HAP-1 (cell line): ENCODE measurements at places on chromosomes 2 and 18.

DNA sequence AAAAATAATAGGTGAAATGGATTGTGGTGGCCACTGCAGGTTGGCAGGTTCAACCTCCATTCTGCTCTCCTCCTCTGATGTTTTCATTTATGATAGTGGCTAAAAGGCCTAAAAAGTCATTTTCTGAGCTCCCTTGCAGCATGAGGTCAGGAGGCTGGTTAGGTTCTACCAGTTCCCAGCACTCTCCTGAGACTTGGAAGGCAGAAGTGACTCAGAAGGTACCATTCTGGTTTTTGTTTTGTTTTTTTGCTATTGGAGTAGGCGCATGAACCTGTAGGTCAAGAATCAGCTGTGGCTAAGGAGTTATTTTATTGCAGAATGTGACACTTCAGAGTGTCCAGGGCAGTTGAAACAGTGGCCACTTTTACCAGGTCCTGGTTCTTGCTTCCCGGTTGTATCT, 181.9 kb downstream of the CCDC102B start:
- no peak for DNase-seq

DNA sequence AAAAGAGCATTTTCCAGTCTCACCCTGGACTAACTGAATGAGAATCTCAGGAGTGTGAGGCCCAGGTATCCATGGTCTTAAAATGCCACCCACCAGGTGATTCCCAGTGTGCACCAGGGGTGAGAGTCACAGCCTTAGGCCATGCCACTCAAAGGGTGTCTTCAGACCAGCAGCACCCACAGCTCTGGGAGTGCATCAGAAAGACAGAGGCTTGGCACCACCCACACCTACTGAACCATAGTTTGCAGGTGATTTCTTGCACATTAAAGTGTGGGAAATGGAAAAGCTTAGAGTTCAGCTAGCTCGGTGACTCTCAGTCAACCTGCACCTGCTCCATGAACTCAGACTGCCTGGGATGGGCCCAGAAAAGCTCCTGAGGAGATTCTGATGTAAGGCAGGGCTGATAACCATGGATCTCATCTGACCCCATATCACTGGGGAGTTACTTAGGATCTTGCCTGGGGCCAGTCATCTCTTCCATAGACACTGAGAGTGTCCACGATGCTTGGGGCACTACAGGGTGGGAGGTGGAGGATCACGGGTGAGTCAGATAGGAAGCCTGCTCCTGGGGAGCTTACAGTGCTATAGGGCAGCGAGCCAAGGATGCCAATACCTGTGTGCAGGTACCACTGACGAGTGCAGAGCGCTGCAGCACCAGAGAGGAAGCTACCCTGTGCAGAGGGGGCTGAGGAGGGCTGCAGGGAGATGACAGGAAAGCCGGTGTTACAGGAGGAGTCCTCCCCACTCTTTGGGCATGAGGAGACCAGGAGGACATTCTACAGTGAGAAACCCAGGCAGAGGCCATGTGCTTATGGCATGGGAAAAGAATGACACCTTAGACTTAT, 4.6 kb downstream of the IL37 start:
- DNase-seq, result no peak

DNA sequence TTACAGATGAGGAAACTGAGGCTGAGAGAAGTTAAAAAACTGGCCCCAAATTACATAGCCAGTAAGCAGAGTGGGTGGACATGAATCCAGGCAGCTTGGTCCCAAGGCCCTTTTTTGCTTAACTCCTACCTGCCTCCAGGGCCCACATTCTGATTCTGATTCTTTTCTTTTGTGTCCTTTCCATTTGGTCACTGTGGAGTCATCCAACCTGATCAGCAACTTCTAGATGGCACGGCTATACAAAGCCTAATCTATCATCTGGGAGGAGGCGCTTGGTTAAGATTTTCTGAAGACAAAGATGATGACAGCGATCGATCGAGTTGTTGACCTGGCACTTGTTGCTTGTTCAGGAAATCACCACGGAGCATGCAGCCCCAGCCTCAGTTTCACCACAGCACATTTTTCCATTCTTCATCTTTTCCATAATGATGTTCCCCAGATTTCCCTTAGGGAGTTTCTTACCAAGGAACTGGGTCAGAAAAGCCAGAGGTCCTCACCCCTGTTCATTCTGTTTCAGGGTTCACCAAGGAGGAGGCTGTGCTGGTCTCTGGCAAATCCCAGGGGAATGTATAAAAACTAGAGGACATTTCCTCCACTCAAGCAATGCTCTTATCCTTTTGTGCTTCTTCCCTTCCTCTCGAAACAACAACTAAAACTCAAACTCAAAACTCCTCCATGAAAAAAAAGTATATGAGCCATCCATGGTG, 6.9 kb upstream of the IGFBP2 start:
- DNase-seq, result no peak

GRCh38 chr2:95296880-95297487, at the start of gene KCNIP3:
Gene KCNIP3 (plus strand): TSS chr2:95297347. CDS start chr2:95297439, 92 bp downstream.
- no peak for DNase-seq

DNA sequence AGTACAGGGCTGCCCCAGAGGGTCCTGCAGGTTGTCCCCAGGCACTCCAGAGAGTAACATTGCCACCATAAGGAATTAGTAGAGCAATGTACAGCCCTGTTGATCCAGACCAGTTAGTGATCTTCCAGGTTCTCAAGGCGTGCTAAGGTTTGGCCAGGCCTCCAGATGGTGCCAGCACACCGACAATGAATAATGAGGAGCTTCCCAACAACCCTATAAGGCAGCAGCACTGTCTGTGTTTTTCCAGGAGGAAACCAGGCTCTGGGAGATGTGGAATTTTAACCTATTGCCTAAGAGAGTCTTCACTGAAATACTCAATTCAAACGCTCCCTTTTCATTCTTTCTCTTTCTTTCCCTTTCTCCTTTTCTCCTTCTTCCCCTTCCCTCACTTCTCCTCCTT, 122.1 kb downstream of the MGAT5 start:
- no peak for DNase-seq

- no peak for DNase-seq
These were observed 17.3 kb downstream of the CIB4 start for GRCh38 chr2:26623541-26624495.

GRCh38 chr2:53422979-53423378, 344.6 kb upstream of the CHAC2 start:
- DNase-seq, result peak; percentile 73

DNA sequence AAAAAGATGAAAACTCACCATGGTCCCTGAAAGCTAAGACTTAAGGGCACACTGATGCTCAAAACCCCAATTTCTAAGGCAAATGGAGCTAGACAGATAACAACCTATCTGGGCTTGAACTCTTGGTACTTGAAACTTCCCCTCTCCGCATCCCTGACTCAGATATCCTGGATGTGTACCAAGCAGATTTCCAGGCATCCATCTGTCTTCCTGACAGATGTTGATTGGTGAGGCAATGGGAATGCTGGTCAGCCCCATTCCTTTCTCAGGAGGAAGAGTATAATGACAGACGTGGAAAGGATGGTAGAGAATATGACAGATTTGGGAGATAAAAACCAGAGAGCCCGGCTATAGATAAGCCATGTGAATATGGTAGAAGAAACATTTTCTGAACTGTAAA, 69.2 kb downstream of the ADD2 start:
- DNase-seq, result no peak

GRCh38 chr18:473802-474201, 26.7 kb downstream of the COLEC12 start:
- no peak for DNase-seq

- DNase-seq, result no peak
These were observed 33.7 kb downstream of the SETBP1 start for GRCh38 chr18:44714376-44714775.

DNA sequence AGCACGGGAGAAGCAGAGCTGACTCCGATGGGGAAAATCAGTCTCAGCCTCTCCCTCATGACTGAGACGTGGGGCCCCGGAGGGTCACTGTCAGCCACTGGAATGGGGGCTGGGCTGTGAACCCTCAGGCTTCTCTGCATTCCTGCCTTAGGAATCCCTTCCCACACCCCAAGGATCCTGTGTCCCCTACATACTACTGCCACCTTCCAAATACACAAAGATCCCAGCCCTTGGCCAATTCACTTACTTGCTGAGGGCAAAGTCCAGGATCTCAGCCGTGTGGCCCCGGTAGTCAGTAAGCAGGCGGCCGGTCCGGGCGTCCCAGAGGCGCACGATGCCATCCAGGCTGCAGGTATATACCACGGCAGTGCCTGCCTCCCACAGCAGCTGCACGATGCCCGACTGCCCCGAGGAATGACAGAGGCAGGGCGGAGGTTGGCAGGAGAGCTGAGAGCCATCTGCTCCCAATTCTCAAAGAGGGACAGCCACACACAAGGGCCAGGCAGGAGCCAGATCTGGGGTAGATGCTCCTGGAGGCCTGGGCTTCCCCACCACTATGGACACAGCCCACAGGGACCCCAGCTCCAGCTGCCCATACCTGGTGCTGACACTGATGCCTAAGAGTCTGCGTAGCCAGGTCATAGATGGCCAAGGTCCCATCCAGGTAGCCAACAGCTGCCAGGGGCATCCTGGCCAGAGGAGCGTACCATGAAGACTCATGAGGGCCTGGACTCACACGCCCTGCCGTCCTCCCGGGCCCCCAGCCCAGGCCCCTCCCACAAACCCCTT, 4.2 kb downstream of the GPBAR1 start:
- no peak for DNase-seq

DNA sequence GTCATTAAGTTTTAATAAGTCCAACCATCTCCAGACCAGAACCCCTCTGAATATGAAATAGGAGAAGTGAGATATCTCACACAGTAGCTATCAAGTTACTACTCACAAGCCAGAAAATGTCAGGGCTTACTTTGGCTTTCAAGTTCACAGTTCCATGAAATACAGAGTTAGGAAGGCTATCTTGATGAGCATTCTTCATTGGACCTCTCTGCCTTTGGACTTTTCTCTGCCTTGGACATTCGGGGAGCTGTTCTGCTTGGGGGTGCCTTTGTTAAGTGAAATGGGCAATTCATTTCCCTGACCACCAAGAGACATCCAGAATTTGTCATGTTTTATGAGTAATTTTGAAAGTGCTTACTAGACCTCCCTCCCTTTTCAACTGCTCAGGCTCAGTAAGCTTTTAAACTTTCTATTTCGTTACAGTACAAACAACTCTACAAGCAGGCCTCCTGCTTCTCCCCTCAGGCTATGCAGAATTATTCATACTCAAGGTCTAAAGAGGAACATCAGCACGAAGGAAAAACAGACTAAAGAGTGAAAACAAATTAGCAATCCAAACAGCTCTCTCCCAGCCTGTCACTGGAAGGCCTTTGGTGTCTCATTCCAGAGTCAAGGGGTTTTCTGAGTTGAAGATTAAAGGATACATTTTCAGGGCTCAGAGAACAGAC, 95.3 kb downstream of the MREG start:
- DNase-seq, result peak; percentile 35

DNA sequence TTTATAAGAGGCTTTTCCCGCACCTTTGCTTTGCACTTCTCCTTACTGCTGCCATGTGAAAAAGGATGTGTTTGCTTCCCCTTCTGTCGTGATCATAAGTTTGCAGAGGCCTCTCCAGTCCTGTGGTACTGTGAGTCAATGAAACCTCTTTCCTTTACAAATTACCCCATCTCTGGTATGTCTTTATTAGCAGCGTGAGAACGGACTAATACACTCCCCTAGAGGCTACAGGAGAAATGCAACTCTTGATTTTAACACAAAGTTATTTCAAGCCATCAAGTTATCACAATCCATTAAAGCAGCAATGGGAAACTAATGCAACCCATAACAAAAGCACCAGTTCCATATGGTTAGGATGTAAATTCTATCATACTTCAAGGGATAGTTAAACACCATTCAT, 1378.8 kb upstream of the DDX18 start:
- peak; percentile 11 for DNase-seq

DNA sequence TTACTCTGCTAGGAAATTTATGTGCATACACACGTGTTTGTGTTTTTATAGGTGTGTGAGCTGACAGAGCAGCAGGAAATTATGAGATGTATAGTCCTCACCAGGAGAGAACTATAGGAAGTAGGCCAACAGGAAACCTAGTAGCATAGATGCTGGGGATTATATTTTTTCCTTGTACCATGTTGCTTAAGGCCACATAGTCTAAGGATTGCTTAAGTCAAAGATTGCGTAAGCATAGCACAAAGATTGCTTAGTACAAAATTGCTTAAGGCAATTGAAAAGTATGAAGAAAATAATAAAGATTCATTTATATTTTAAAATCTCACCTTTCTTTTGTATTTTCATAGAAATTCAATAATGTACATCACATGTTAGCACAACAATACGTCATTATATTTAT, 18.7 kb upstream of the CCDC102B start:
- no peak for DNase-seq

DNA sequence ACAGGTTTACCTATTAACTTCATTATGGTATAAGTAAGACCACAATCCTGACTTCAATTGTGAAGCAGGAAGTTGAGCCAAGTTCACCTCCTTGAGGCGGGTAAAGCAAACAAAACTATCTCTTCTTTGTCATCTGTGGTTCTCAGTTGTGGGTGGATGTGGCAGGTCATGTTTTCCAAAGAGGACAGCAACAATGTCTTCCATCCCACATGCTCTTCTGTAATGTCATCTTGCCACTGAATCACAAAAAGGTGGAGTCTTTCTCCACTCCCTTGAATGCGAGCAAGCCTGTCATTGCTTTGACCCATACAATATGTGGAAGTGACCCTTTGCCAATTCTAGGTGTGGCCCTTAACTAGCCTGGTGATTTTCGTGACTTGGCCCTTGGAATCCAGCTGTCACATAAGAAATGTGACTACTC, 98.7 kb downstream of the GRB14 start:
- DNase-seq, result no peak

DNA sequence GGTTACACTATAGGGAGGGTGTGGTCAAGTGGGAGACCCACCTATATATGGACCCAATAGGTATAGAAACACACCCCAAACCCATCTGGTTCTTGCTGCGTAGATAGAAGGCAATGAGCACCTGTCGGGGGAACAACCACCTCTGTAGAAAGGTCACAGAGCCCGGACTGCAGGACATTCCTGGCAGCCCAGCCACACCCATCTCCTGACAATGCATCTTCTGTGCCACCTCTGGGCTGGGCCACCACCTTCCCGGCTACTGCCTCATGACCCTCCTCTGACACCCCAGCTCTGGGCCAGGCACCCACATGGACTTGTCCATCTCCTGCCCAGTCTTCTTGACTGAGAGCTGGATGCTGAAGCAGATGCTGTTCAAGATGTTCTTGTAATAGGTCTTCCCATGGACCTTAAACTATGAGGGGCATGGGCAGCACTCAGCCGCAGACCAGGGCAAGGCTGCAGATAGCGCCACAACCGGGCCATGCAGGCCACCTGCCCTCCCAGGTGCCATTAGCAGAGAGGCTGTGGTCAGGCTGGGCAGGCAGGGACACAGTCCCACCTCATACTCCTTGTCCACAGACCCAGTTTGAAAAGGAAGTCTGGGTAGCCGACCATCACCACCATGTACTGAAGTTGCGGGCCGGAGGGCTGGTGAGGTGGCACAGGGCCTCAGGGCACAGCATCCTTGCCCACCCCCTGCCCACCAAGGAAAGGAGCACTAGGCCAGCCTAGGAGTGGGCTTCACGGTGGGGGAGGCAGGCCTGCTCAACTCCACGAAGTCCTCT, 9.3 kb downstream of the ALPG start:
- DNase-seq, result no peak

DNA sequence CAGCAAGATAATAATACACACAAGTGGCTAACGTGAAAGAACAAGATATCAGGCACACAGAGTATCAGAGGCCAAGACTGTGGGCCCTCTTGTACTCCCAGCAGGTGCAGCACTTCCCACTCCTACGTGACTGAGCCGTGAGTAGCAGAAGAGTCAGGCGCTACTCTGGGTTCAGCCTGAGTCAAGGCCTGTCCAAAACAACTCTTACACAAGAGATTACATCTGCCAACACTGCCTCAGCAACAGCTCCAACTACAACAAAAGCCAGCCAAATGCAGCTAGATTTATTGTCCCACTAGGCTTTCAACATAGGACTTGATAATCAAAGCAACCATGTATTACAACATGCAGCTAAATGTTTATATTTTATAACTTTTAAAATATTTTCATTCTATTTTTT, 56.2 kb downstream of the ITSN2 start:
- peak; percentile 35 for DNase-seq
